ENCODE measurements at places on chromosomes 7 and 10.

GRCh38 chr10:26950934-26951333 lies 90.2 kb upstream of the ABI1 start:
- no peak for DNase-seq

DNA sequence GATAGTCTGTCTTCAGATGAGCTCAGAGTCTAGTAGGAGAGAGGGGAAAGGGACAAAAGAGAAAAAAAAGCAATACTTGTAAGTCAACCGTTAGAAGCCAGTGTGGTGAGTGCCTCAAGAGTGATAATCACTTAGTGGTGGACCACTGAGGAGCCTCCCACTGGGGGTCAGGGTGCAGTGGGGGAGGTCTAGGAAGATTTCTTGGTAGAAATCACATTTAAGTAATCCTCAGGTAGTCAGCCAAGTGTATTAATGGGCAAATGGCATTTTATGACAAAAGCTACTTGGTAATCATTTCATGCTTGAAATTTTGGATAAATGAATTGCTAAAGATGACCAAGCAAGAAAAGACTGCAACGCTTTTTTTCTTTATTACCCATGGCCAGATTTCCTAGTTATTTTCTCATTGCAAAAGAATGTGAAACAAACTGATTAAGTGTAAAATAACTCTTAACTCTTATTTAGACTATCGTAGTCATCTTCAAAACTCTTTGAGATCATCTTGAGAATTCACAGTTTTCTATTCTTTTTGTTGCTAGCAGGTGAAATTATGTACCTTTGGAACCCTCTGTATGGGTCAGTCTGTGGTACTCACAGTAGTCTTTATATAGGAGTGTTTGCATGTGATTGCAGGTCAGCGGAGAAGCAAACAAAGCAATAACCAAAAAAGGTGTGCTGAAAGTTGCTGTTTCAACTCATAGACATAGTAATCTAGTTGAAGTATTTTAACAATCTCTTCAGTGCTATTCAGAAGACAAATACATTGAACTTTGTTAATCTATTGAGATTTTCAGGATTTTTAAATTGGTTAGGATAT lies 63.9 kb downstream of the PPP1R9A start:
- no peak for DNase-seq

GRCh38 chr7:77899516-77899915 lies 100.9 kb downstream of the PHTF2 start:
- DNase-seq, result no peak

GRCh38 chr7:12322284-12322902 lies 81.3 kb downstream of the VWDE start:
- no peak for DNase-seq

- no peak for DNase-seq
Observed at GRCh38 chr7:133025056-133025455, 56.8 kb downstream of the CHCHD3 start.

DNA sequence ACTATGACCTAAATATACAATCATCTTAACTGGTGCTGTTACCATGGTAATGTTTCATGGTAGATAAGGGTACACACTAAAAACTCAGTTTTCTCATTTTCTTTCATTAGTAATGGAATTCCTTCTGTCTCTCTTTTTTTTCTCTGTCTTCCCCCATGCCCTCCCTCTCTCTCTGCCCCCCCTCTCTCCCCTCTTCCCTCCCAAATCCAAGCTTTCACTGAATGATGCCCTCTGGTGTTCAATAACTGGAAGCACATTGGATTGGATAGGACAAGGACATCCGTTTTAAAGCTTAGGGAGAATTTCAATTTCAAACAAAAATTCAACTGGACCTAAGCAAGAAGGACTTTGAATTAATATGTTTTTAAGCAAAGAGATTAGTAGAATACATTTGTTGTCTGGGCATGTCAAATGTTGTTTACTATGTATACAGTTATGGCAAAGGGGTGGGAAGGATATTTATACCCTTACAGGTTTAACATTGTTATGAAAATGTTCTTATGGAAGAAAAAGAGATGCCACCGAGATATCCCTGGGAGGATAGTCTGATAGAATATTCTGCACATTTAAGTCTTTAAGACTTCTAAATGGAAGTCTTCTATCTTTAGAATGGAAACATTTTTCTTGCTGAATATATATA lies 6.1 kb downstream of the CHRM2 start:
- DNase-seq, result no peak

DNA sequence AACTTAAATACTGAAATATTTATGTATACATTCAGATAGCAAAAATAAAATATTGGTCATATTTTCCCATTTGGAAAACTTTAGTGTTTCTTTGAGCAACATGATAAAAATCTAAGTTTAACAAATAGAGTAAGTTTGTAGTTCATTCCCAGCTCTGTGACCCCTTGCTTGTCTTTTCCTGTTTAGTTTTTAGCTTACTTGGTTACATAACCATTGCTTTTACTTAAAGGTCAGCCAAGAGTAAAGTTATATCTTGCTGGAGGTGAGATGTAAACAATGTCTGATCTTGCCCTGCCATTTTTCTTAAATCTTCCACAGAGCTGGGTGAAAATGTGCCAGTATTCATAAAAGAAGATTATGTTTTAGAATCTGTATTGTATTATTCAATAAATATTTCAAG lies 46.7 kb upstream of the MDFIC start:
- DNase-seq, result no peak

DNA sequence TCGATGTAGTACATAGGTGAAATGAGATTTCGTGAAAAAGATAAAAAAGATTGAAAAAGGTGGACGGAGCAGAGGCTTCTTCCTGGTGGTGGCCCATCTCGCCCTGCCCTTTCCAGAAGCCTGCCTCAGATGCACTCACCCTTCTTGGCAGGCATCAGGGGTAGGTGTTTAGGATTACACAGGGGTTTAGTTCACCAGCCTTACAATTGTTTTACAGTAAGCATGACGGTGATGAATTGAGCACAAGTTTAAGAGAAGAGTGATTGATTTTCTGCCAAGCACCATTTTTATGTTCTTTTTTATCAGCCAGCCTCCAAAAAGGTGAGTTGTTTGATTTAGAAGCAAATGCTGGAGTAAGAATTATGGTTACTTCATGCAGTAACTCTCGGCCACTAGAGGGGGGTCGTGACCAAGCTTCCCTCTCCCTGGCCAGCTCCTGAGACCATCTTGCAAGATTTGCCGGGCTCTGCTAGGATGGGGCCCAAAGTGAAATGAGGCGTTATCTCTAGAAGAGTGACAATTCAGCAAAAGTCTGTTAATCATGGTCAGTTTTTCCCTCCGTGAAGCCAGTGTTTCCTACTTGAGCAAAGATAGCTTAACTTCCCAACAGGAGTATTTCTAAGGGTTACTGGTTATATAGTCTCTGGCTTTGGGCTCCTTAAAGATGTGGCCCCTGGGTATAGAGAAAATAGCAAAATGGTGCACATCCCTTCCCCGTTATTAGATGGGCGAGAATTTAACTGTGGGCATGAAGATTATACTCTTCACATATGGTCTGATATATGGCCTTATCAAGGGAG lies 228.8 kb downstream of the BMPER start:
- peak; percentile 18 for DNase-seq

DNA sequence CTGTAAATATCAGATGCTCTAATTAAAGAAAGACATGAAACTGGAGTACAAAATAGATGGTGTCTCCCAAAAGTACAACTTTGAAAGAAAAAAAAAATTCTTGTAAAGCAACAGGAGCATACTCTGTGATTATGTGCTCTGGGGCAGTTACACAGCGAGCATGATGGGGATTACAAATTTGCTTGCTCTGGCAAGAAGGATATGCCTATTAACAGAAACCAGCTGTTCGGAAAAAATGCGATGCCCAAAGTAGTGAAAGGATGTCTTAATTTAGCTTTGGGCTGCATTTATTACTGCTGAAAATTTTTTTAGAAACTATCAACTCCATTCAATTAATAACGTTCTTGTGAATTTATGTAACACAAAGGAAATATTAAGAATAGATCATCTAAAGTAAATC lies 256.9 kb upstream of the TPK1 start:
- DNase-seq, result no peak

DNA sequence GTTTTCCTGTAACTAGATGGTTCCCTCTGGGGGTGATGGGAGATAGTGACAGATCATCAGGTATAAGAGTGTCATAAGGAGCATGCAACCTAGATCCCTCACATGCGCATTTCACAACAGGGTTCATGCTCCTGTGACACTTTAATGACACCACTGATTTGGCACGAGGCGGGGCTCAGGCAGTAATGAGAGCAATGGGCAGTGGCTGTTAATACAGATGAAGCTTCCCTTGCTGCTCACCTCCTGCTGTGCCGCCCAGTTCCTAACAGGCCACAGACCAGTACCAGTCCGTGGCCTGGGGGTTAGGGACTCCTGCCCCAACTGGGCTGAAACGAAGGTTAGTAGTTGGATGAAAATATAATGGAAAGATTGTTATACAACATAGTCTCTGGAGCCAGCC lies 201.6 kb upstream of the LRRN3 start:
- no peak for DNase-seq

- no peak for DNase-seq
Observed at GRCh38 chr7:141071260-141071854, 2.5 kb upstream of the TMEM178B start.

GRCh38 chr7:23467806-23468525 lies 2.3 kb downstream of the IGF2BP3 start:
- DNase-seq, result no peak

DNA sequence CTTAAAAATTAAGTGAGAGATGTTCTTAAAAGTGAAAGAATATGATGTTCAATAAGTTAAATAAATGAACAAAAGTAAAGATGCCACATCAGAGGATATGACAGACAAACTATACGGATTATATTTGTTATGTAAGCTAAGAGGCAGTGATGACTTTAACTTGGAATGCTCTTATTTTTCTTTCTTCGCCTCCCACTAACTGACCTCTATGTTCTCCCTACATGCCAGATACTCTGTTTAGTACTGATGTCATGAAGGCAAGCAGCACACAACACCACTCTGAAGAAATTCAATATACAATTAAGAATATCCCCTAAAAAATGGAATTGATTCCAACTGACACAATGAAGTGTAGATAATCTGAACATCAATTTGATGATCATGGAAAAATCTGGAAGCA lies 223.4 kb downstream of the DOCK4 start:
- DNase-seq, result no peak

DNA sequence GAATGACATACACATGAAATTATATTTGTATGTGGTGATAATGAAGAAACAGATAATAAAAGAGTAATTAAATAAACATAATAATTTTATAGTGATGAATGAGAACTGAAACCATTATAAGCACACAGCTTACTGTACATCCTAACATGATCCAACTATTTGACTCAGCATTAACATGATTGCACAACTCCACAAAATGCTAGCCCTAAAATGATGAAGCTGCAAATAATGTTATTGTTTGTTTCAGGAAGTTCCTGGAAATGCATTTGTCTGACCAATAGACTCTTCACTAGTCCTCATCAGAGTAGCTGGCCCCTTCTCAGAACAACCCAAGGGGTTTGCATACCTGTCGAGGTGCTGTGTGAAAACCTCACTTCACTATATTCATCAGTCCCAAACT lies 115.5 kb downstream of the RTKN2 start:
- no peak for DNase-seq

DNA sequence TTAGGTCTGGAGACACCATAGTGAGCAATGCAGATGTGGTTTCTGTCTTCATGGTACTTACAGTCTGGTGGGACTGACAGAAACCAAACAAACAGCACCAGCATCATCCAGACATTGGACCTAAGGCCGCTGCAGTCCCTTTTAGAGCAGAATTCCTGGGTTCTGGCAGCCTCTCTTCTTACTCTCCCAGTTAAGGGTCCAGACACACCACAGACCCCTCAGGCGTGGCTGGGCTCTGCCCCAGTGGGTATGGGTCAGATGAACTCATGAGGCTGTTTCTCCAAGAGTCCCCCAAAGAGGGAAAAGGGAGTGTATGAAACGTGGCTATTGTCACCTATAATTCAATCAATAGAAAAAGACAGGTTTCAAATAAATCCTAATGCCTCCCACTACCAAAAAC lies 31.3 kb downstream of the PRLHR start:
- no peak for DNase-seq

DNA sequence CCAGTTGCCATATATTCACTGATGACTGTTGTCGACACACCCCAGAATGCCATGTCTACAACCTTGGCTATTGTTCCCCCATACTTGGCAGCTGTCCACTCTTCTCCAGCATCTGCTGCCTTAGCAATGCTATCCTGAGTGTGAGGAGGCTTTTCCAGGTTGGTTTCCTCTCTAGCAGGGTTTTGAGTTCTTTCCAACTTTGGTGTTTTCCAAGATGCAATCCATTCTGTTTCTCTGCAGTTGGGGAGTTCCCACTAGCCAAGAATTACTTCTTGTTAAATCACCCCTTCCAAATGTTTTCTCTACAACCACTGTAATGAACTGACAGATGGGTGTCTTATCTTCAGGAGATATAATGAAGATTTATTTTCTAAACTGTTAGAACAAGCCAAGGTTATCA lies 617.4 kb downstream of the CCSER2 start:
- DNase-seq, result no peak

DNA sequence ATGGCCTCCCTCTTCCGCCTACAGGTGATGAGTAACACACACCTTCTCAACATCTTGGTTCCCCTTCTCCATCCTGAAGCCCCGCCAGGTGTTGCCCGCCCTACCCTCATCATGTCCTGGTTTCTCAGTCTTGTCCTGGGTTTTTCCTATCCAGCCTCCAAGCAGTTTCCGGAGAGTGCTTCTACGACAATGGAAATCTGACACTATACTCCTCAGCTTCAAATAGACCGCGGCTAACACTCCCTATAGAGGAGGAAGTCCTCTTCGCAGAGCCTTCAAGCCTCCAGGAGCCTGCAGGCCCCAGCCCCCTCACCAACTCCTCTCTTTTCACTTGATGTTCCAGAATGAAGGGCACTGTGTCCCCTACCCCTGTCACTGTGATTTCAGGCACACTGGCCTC lies 147.4 kb downstream of the PRPF18 start:
- no peak for DNase-seq

DNA sequence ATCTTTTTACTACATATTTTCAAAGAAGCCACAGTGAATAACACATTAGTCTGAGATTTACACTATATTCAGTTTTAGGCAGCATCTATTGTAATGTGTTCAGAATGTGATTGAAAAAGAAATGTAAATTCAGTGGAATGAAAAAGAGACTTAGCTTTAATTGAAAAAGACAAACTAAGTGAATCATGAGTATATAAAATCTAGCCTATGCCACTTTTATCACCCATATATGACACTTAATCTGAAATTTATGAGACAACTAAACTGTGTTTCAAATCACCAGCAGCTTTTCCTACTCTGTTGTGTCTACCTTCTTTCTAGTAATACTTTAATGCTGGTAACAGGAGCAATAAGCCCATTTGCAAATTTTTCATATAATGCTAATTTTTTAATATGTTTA lies 4.7 kb downstream of the SKAP2 start:
- no peak for DNase-seq

GRCh38 chr10:79938728-79939406 lies 10.0 kb downstream of the SFTPD start:
- peak; percentile 86 for DNase-seq

DNA sequence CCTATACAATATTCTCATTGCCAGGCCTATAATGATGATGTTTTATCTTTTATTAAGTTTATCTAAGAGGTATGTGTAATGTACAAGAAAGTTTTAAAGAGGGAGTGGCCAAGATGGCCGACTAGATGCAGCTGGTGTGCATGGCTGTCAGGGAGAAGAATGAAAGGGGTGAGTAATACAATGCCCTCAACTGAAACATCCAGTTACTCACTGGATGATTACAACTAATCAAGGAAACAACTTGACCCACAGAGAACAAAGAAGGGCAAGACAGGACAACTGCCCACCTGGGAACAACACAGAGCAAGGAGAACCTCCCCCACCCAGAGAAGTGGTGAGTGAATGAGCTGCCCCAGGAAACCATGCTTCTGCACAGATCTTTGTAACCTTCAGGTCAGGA lies 880.0 kb upstream of the LRRTM3 start:
- DNase-seq, result no peak

All from GDM1 (cell line).